Left hindlimb (tissue), 1 donor: ENCODE measurements at places on chromosomes 7 and 10.

- DNase-seq: no peak
These were observed 195.2 kb downstream of the DOCK4 start for GRCh38 chr7:112010994-112011393.

- no peak for DNase-seq
These were observed 30.2 kb downstream of the PTPRE start for GRCh38 chr10:127937069-127937468.

DNA sequence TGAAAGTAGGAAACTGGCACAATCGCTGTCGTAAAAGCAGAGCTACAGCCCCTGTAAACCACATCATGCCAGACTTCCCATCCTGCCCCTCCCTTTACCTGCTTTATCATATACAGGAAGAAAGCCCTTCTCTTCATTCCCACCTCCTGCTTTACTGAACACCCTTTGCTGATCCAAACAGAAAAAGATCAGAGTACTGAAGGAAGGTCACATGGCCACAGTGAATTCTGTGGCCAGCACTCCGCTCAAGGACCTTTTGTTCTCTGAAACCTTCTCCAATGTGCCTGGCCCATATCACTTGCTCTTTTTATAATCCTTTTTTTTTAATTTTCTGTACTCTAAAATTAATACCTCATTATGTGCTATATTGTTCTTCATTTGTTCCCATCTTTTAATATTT lies 108.8 kb upstream of the LRGUK start:
- no peak for DNase-seq

GRCh38 chr10:85187047-85187446 lies 858.7 kb downstream of the CCSER2 start:
- DNase-seq: no peak

- DNase-seq: no peak
These were observed 116.7 kb downstream of the SEMA3E start for GRCh38 chr7:83532219-83532618.

GRCh38 chr10:29252811-29253689 lies 35.8 kb upstream of the LYZL1 start:
- peak; percentile 81 for DNase-seq

GRCh38 chr7:12389089-12389700 lies 14.5 kb downstream of the VWDE start:
- DNase-seq: peak; percentile 32

DNA sequence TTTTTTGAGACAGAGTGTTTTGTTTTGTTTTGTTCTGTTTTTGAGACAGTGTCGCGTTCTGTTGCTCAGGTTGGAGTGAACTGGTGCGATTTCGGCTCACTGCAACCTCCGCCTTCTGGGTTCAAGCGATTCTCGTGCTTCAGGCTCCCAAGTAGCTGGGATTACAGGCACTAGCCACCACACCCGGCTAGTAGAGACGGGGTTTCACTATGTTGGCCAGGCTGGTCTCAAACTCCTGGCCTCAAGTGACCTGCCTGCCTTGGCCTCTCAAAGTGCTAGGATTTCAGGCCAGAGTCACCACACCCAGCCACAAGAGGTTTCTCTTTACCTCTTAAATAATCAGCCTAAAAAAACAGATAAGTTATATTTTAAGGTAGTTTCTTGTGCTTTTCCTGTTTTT lies 8.7 kb upstream of the ARHGAP12 start:
- DNase-seq: no peak

GRCh38 chr7:158268816-158269535 lies 318.6 kb downstream of the PTPRN2 start:
- no peak for DNase-seq

- peak; percentile 54 for DNase-seq
These were observed 168.3 kb upstream of the PPP1R3A start for GRCh38 chr7:114086914-114087652.
